ENCODE measurements at places on chromosomes 6 and 20.
A peak's percentile ranks its signal among the peaks of the same experiment; 100 is the strongest.

GRCh38 chr20:19978511-19979210, 38.5 kb upstream of the NAA20 start:
- peak; percentile 82 for DNase-seq

- no peak for DNase-seq
Measured at GRCh38 chr6:128307671-128308070, 212.7 kb downstream of the PTPRK start.

GRCh38 chr6:108687921-108688320, 127.2 kb downstream of the FOXO3 start:
- DNase-seq: no peak

DNA sequence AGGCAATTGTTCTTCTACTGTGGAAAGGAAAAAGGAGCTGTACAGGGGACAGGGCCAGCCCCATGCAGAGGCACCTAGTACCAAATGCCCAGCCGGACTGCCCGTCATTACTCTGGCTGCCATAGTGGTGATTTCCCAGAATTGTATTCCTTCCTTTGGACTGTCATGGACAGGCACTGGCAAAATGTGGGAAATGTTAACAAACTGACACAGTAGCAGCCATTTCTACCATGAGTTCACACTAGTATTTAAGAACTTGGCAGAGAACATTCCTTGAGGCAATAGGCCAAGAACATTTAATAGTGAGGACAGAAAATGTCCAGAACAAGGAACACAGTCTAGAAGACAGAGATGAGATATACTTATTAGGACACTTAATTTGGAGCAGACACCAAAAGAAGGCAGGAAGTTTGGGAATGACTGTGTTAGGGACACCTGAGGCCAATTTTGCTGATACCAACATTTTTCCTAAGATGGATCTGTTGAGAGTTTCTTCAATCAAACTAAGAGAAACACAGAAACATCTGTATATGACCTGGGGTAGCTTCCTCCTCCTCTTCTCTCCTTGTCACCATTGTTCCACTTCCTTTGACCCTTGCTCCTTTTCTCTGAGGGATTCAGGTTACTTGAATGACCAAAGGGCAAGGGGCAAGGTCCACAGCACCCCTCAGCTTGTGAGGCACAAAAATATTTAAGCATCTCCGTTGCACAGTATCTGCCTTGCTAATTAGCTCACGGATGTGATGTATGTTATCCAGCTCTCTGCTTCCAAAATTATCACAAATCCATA, 14.9 kb downstream of the ADTRP start:
- no peak for DNase-seq

DNA sequence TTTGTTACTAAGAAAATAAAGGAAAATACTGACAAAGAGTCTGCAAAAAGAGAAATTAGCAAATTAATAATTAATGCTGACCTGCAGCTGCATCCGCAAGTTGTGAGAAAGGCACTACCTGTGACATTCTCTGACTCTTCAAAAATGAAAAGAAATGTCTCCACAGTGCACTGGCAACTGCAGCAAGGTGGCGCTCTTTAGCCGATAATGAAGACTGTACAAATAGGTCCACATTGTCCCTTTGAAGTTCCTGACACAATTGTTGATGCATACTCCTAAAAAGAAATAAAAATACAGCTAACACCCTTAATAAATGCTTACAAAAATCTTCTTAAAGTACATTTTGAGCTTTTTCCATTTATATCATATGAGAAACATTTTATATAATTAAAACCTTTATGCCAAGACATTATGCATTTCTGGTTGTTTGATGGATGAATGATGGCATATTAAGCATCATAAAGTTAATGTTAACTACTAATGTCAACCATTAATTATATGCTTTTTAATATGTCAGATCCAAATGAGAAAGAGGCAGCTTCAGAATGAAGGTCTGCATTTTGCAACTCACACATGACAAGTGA, 96.5 kb downstream of the MMS22L start:
- DNase-seq: peak; percentile 78

DNA sequence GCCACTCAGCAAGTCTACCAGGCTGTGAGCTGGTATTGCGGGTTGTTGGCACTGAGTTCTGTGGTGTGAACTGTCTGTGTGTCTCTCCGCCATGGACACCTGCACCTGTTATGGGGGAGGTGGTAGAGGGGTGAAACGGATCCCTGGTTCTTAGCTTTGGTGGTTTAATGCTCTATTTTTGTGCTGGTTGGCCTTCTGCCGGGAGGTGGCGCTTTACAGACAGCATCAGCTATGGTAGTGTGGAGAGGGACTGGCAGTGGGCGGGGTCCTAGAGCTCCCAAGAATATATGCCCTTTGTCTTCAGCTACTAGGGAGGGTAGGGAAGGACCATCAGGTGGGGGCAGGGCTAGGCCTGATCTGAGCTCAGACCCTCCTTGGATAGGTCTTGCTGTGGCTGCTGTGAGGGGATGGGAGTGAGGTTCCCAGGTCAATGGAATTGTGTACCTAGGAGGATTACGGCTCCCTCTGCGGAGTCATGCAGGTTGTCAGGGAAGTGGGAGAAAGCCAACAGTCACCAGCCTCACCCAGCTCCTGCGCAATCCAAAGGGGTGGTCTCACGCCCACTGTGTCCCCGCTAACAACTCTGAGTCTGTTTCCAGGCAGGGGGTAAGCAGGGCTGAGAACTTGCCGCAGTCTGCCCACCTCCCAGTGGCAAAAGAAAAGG, 154.3 kb downstream of the CCDC170 start:
- DNase-seq: no peak

GRCh38 chr20:14688005-14688404, 350.6 kb upstream of the FLRT3 start:
- DNase-seq: no peak

DNA sequence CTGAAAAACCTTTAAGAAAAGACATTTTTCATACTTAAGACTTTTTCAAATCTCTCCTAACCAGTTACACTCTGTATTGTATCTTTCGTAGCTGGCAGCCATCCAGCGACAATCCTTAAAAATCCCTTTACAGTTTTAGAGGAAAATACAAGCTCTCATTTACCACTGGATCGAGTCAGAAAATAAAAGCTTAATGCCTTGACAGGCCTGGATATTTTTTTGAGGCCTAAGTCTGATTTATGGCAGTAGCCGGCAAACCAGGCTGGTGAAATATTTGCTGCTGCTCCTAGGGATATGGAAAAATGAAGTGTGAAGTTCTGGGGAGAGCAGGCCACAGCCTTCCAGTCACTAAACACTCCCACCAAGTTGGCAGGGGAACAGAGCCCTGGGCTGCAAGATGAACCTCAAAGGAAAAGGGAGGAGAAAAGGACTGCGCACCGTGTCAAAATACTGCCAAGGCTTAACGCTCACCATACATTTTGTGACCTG, 213.0 kb upstream of the SUPT3H start:
- no peak for DNase-seq

GRCh38 chr20:22540832-22541231, 43.5 kb downstream of the FOXA2 start:
- no peak for DNase-seq

- peak; percentile 22 for DNase-seq
Measured at GRCh38 chr6:108661430-108661829, 100.7 kb downstream of the FOXO3 start.

DNA sequence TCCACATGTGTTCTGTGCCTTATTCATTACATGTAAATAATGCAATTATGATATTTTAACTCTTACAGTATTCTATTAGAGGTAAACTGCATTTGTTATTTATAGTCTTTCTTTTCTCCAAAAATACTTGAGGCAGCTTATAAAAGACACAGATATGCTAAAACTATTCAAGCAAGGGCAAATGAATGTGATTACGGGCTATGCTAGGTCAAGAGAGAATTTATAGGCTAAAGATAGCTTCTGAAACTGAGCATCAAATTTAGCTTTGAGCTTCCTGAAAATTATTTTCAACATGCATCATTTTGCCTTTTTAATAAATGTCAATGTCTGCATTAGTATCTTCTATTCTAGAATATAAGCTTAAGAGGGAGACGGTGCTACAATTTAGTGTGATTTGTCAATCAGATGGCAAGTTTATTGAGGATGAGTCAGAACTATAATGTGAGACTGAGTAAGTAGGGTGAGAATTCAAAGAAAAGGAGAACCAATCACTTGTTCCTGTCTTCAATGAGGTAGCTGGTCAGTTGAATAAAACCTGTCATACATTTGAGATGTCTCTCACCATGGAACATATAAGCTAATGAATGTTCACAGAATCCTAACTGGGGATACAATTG, 669.4 kb upstream of the CITED2 start:
- peak; percentile 23 for DNase-seq

DNA sequence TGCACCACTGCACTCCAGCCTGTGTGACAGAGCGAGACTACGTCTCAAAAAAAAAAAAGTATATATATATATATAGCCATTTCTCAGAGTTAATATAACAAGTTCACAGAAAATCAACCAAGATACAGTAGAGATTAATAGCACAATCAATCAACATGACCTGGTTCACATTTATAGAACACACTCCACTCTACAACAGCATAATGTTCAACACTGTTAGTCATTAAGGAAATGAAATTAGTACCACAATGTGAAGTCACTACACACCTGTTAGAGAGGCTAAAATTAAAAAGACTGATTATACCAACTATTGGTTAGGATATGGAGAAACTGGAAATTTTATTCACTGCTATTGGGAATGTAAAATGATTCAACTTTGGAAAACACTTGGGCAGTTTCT, 387.7 kb downstream of the QKI start:
- no peak for DNase-seq

- DNase-seq: no peak
Measured at GRCh38 chr6:170037541-170038250, 253.2 kb downstream of the DLL1 start.

DNA sequence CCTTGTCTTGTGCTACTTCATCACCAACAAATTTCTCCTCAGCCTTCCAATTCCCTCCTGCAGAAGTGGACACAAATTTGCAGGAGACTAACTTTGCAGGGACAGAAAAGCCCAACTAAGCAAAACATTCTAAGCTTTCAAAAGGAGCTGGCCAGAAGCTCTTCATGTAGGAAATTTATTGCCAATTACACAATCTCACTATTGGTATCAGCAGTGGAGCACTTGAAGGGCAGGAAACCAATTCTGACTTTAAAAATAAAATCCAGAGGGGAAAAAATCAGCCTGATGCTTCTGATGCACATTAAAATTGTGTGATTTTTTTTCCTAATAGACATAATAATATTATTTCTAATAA, 193.3 kb downstream of the LY86 start:
- no peak for DNase-seq

DNA sequence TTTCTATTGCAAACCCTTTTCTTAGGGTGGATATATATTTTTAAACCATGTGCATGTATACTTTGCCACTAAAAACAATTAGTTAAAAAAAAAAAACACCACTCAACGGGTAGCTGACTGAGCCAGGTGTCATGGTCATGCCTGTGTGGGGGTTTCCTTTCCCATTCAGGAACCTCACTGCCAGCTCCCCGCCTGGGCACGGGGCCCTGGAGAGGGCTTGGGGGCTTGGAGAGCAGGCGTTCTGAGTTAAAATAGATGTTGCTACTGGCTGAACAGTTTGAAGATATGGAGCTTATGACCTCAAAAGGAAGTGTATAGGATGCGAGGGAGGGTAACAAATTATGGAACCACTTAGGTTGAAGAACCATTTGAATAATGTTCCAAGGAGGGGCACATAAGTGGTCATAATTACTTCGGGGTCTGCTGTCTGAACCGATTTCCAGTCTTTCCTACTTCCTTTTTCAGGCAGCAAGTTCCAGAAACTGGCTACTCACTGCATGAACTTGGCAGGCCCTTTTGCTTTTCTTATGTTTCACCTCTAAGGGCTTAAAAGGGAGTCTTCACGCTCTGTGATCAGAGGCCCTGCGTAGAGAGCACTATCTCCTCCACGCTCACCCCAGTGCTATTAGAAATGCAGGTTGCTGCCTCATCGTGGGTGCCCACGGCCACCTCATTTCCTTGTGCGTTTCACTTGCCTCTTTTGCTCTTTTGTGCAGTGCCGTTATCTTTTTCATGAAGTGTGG, 9.9 kb downstream of the STX16 start:
- DNase-seq: no peak

DNA sequence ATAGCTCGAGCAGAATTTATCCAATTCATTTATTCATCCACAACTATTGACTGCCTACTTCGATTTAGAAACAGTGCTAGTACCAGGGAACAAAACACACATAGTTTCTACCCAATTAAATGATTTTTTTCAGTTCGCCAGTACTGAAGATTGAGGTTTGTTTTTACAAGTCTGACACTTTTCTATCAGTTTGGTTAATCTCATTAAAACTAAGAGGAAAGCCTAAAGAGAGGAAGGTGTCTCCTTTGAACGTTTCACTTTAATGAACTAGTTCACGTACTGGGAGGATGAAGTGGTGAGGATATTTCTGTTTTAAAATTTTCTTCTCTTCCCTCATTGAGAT, 570 bp upstream of the ANKS1A start:
- DNase-seq: peak; percentile 10

- DNase-seq: no peak
Measured at GRCh38 chr6:164757451-164757850, 552.0 kb downstream of the C6orf118 start.

- DNase-seq: no peak
Measured at GRCh38 chr6:133608620-133609019, 280.3 kb upstream of the TCF21 start.

DNA sequence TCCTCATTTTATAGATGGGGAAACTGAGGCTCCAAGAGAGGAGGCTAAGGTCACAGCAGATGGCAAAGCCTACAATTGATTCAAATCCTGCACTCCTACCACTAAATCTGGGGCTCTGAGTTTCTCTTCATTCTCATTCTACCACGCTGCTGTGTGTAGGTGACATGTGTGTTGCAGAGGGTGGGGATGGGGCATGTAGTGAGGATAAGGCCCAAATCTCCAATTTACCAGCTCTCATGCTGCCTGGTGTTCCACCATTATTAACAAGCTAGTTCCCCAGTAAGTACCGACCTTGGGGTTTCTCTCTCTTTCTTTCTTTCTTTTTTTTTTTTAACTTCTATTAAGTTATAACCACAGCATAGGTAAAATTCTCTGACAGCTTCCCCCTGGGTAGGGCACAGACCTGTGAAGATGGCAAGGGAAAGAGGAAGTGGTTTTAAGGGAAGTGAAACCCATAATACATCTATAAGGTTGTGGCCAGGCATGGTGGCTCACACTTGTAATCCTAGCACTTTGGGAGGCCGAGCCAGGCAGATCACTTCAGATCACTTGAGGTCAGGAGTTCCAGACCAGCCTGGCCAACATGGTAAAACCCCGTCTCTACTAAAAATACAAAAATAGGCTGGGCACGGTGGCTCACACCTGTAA, 13.0 kb upstream of the MATN4 start:
- DNase-seq: peak; percentile 68

DNA sequence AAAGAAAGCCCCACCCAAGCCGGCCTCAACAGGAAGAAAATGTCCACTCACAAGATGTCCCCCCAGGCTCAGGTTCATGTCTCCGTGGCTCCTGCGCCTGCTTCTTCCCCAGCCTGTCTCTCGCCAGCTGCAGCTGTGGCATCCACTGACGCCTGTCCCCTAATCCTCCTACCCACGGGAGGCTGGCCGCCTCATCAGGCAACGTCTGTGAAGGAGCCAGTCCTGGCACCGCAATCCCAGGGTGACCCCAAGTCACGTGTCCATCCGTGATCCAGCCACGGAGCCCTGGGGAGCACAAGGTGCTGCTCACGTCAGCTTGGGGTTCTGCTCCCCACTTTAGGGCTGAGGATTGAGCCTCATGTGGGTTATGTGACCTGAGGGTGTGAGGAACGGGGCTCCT, 640.3 kb downstream of the CDH26 start:
- DNase-seq: no peak

Measured in suppressor macrophage (primary cell).